Fibroblast of the aortic adventitia (primary cell): ENCODE measurements at places on chromosomes 5 and 9.
A peak's percentile ranks its signal among the peaks of the same experiment; 100 is the strongest.

DNA sequence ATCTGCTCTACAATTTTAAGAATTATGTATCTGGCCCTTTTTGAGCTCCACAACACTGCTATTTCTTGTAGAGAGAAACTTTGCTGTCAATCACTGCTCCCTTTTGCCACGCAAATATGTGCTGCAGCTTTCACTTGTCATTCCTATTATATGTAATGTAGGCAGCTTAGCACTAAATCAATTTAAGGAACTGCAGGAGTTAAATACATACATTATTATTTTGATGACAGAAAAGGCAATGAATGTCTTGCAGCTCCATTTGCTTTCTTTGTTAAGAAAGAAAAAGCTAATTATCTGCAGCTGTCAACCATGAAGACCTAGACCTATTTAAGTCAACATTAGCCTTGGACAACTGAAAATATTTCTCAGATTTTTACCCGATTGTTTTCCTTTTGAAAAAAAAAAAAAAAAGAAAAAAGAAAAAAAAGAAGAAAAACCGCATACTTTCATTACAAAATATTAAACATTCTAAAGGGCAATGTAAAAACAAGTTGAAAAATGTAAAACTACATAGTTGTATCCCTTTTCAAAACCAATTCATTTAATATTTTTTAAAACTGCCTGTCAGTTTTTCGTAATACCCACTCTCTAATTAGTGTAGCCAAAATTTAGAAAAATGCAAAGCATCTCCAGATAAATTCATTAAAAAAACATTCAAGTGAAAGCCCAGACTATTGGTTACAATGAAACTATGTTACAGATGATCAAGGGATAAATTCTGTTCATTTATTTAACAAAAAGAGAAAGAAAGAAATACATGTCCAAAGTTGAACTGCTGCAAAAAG lies 57.2 kb downstream of the RFX3 start:
- no peak for DNase-seq

DNA sequence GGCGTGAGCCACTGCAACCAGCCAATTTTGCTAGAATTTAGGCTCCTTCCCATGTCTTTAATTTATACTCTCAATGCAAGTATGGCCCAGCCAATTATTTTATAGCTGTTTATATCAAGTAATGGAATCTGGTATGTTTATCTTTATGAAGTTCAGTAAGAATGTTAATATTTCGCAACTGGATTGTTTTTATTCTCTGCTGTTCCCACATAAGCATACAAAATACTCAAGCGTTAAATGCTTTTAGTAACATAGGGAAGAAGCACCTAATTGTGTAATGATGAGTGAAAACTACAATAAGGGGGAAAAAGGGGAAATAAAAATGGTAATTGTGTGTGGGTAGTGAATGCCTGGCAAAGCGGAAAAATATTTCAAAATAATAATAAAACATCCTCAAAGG lies 21.3 kb downstream of the PWWP2A start:
- DNase-seq, result peak; percentile 31

DNA sequence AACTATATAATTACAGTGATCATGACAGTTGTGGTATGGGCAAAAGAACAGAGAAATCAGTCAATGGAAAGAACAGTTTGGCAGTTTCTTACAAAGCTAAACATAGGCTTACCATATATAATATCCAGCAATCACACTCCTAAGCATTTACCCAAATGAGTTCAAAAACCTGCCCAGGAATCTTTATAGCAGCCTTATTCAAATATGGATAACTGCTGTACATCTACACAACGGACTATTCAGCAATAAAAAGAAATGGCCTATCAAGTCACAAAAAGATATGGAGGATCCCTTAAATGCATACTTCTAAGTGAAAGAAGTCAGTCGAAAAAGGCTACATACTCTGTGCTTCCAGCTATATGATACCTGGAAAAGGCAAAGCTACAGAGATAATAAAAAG lies 36.6 kb downstream of the ERMP1 start:
- DNase-seq, result no peak

- DNase-seq, result no peak
Measured at GRCh38 chr5:115946655-115947054, 15.6 kb upstream of the LVRN start.

DNA sequence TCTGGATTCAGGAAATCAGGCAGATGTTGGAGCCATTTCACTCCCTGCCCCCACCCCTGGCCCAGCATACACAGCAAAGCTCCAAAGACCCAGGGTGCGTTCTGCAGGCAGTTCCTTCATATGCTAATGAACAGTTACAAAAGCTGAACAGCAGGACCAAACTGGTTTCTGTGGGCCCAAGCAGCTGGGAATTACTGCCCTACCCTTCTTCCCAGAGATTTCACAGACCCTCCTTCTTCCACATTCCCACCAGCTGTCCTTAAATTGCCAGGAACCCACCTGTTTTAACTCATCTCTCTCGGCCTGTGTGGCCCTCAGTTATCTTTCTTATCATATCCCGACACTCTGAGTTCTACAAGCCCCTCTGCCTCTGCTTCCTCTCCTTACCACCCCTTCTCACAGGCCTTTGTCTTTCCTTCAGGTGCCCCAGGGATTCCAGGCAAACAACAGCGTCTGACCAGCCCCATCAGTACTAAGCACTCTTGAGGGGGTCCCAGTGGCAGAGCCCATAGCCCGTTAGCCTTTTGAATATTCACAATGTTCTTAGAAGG lies 10.6 kb upstream of the F2RL1 start:
- no peak for DNase-seq
